ENCODE measurements at places on chromosomes 3 and 15. TPM values are rescaled to one million over a fixed set of nuclear protein-coding genes. Genes with fewer than 3 reads are reported as not detected.

PLA2G4D gene
- total RNA-seq: 0.43 TPM

DNA sequence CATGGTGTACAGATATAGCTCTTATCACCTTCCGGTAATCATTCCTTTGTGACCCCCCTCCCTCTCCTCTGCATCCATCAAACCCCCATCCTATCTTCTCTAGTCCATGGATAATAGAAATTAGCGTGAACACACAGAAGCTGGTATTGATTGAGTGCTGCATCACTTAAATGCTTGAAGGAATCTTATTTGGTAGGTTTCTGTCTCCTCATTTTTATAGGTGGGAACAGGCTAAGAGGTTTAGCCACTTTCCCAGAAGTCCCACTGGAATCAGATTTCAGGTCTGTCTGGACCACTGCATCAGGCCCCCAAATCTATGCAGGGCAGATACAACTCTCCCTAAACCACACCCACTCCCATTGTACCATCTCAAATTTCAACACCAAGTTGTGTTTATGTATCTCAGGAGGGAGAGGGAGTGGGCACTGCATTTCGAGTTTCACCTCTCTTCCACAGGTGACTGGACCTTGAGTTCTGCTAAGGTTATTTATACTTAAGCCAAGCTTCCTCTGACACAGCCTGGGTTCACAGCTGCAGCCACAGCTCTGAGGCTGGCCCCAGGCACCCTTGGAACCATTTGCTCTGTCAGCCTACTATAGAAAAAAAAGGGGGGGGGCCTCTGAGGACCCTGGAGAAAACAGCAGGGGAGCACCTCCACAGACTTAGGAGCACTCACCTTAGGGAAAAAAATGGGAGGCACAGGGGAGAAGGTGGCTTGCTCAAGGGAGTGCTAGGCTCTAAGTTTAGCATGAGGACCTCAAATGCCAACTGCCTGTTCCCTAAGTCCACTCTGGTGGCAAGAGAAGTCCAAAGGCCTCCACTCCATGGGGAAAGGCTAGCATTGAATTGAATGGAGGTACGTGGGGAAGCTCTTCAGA lies 2.1 kb upstream of the NMB start:
- no peak overlapping the region for H3K4me3 ChIP-seq
- no peak overlapping the region for H3K27ac ChIP-seq
- no peak for DNase-seq

DNA sequence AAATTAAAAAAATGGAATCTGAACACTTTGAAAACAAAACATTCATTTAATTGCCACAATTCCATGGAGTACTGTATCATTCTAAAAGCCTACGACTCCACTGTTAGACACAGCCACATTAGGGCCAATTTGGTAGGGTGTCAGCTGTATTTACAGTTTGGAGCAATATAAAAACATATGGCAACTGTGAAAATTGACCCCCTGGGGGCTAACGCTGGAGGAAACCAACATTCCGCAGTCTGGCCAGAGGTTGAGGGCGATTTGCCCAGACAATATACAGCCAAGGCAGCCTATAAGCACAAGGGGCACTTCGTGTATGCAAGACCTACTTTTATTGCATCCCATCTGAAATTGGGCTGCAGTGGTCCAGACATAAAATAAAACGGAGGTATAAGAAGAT lies 476.5 kb upstream of the WNT5A start:
- H3K4me1 ChIP-seq: no peaks in the 10 kb centered on the region
- H3K27me3 ChIP-seq: no peaks in the 10 kb centered on the region
- H3K27ac ChIP-seq: no peak overlapping the region
- no peak for DNase-seq
- H3K4me3 ChIP-seq: no peak overlapping the region

DNA sequence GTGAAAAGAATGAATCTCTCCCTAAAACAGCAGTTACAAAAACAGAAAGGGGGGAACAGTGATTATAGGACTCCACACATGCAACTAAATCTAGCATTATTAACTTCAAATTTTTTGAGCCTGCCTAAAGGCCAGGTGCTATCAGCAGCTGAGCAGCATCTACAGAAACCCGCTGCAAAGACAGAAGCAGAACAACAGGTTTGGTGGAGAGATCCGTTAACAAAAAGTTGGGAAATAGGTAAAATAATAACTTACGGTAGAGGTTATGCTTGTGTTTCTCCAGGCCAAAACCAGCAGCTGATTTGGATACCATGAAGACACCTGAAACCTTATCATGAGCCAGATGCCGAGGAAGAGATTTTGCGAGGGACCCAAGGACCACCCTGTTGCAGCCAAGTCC lies 201.6 kb upstream of the UBE3A start:
- H3K27me3 ChIP-seq: no peaks in the 10 kb centered on the region
- no peaks in the 10 kb centered on the region for H3K36me3 ChIP-seq
- H3K4me1 ChIP-seq: peaks cover 6% of the 10 kb centered on the region
- no peak for DNase-seq
- H3K4me3 ChIP-seq: no peak overlapping the region

Measured in testis (tissue), 5 donors.